AG10803 (cell line): ENCODE measurements at places on chromosomes 2 and 18.

DNA sequence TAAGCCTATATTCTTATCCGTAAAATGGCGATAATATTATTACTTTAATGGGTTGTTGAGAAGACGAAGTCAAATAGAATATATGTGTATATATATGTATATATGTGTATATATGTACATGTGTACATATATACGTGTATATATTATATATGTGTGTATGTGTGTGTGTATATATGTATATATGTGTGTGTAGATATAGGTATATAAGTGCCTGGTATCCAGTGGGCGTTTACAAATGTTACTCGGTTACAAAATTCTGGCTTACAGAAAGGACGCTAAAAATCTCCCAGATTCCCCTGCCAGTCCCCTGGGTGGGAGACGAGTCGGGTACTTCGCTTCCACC lies 295 bp upstream of the MTX2 start:
- DNase-seq, result no peak

- DNase-seq, result no peak
Measured at GRCh38 chr2:42339191-42339912, 21.7 kb downstream of the COX7A2L start.

DNA sequence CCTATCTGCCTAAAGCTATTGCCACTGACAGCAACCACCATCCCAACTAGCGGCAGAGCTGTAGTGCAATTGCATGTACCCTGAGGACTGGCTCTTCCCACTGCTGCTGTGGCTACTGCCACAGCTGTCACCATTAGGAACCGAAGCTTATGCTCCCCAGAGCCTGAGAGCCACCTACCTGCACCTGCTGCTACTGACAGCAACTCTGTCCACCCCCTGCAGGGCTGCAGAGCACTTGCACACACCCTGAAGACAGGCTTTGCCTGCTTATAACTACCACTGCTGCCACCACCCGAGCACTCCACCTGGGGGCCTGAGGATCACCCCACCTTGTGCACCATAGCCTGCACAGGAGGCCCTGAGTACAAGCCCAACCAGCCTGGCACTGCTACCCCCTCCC lies 217.6 kb upstream of the FOSL2 start:
- DNase-seq, result no peak

- DNase-seq, result peak; percentile 98
Measured at GRCh38 chr2:237291138-237291792, 122.7 kb downstream of the COL6A3 start.

DNA sequence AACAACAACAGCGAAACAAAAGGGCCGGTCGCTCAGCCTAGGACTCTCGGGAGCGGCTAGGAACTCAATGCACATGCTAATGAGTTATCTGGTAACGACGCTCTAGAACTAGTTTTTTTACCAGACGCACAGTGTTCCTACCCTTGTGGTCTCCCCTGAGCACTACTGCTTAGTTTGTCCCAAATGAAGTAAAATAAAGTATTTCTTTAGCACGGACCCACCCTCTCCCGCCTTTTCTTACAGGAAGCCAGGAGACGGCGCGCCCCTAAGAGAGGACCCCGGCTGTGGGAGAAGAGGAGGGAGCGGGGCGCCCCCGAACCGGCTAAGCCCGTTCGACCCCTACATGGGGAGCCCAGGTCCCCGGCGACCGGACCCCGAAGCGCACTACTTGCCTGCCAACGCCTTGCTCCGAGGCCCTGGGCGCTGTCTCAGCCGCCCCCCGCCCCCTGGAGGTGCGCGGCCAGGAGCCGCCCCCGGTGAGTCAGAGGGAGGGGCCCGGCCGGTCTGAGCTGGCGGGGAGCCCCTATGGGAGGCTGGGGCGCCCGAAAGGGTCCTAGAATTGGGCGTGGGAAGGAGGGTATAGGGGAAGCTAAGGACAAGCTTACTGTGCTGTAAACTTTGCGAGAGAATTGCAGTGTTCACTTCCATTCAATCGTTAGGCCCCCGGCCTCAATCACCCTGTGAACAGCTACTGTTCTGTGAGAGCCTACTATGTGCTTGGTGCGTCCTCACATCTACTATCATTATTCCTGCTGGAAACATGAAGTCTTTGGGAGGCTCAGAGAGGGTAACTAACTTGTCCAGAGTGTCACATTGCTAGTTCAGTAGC lies 3.6 kb upstream of the CAPG start:
- peak; percentile 48 for DNase-seq

- DNase-seq, result peak; percentile 24
Measured at GRCh38 chr2:133434959-133435668, 133.1 kb downstream of the NCKAP5 start.

DNA sequence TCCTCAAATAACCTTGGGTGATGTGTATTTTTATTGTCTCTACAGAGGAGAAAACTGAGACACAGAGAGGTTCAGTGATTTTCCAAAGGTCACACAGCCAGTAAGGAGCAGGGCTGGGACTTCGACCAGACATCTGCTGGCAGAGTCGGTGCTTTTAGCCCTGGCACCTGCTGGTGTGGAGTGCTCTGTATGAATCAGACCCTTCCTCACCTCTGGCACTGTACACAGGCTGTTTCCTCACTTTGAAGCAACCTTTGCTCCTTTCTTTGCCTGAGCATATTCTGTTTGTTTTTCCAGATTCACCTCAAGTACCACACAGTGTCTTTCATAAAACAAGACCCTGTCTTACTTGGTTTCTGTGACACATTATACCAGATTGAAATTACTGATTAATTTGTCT lies 107.9 kb downstream of the DPP10 start:
- no peak for DNase-seq

DNA sequence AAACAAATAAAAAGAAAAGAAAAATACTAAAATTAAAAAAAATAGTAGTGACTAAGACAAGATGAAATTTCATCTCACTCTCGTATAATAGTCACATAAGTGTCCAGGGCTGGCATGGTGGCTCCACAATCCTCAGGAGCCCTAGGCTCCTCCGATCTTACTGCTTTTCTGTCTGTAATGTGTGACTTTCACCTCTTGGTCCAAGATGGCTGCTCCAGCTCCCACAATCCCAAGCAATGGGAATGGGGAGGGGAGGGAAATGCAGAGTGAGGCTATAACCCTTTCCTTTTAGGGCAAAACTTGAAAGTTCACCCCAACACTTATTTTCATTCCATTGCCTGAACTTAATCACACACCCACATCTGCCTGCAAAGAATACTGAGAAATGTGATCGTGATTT lies 90.4 kb downstream of the MOGAT1 start:
- no peak for DNase-seq

- no peak for DNase-seq
Measured at GRCh38 chr2:237614151-237614720, 13.2 kb upstream of the LRRFIP1 start.

- peak; percentile 94 for DNase-seq
Measured at GRCh38 chr2:174606336-174606735, 8.7 kb upstream of the WIPF1 start.

DNA sequence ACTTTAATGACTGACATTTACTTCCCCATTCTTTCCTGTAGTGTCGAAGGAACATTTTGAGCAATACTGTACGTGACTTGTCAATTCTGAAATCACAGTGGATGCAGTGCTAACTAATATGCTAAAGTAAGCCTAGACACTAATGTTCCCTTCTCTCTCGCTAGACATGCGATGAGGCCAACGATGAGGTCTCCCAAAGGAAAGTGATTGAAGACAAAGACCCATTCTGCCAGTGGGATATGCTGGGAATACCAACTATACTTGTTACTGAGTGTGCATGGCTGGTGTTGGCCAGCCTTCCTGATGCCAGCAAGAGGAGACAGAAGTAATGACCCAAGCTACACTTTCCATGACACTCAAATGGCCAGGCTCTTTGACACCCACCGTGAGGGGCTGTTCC lies 2.5 kb upstream of the SERPINE2 start:
- no peak for DNase-seq

GRCh38 chr2:224843141-224843540 lies 127.0 kb upstream of the CCDC195 start:
- DNase-seq, result peak; percentile 28

DNA sequence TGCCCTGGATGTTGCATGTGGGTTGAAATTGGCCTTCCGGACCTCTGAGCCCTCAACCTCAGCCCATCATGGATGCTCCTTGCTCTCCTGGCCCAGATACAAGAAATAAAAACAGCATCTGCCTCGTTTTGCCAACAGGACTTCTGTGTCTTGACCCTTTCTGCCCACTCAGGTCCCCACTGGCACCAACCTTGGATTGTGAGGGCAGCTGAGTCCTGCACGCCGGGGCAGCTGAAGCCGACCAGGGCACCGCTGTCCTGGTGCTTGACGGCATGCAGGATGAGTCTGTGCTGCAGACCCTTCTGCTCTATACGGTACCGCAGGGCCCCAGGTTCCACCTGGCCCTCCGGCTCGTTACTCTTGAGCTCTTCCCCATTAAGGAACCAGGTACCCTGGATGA lies 4.7 kb downstream of the OBSL1 start:
- DNase-seq, result no peak

GRCh38 chr2:156129227-156129626 lies 203.3 kb downstream of the NR4A2 start:
- no peak for DNase-seq

DNA sequence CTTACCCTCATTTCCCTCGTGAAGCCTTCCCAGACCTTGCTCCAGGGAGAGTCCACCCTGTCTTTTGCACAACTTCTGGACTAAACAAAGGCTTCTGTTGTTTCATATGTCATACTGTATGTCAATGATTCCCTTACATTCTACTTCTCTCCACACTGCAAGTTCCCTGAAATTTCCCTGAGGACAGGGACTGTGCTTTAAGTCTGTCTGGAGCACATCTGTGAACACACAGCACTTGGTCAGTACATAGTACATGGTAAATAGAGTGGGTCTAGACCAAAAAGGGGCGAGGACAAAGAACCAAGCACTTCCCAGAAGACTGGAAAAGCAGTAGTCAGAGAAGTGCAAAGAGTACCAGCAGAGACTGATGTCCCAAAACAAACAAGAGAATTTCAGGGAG lies 23.7 kb upstream of the IMPA2 start:
- DNase-seq, result no peak

- peak; percentile 54 for DNase-seq
Measured at GRCh38 chr2:1581965-1582625, 162.2 kb downstream of the PXDN start.

DNA sequence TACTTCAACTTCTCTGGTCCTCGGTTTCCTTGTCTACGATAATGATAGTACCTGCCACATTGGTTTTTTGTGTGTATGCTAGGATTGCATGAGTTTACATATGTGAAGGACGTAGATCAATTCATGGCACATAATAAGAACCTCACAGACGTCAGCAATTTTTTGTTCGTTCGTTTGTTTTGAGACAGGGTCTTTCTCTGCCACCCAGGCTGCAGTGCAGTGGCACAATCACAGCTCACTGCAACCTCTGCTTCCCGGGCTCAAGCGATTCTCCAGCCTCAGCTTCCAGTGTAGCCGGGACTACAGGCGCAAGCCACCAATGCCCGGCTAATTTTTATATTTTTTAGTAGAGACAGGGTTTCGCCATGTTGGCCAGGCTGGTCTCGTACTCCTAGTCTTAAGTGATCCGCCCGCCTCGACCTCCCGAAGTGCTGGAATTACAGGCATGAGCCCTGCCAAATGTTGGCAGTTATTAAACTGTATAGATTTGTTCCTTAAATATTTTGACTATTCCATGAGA lies 756 bp upstream of the SLC35F5 start:
- no peak for DNase-seq
